ENCODE measurements at places on chromosomes 6 and 20.

DNA sequence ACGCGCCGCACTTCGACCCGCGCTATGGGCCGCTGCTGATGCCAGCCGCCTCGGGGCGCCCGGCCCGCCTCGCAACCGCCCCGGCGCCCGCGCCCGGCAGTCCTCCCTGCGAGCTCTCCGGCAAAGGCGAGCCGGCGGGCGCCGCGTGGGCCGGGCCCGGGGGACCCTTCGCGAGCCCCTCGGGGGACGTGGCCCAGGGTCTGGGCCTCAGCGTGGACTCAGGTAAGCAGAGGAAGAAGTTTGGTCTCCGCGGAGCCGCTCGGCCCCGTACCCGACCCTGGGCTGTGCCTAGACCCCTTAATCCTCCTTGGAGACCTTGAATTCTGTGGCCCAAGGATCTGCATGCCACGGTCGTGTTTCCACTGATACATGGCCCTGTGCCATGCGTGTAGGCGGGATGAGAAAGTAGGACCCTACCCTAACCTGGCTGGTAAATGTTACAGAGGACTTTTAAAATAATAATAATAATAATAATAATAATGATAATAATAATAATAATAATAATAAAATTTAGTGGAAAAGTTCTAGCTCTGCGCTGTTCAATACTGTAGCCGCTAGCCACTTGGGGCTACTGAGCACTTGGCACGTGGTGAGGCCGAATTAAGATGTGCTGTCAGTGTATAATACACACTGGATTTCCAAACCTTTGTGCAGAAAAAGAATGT is 5.6 kb downstream of the VGLL2 start:
- no peaks in the 10 kb centered on the region for H3K36me3 ChIP-seq
- peaks cover 74% of the 10 kb centered on the region for H3K27me3 ChIP-seq
- no peak overlapping the region for H3K4me3 ChIP-seq
- no peak overlapping the region for H3K27ac ChIP-seq
- no peak for DNase-seq

DNA sequence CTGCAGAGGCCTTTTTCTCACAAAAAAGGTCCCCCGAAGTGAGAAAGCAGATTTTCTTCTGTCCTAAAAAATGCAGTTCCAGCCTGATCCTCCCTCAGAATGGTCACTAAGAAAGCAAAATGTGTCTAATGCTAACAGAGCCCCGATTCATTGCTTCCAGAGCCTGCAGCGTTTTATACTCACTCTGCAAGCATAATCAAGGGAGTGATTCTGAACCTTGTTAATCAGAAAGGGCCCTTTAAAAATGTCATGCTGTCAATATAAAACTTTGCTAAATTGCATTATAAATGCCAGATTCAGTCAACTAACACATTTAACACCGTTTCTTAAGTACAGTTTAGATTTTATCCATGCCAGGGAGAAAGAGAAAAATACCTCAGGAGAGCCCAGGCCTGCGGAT is 202.8 kb downstream of the CD83 start:
- H3K27ac ChIP-seq, result no peak overlapping the region
- no peaks in the 10 kb centered on the region for H3K36me3 ChIP-seq
- peaks cover 25% of the 10 kb centered on the region for H3K4me1 ChIP-seq
- no peak overlapping the region for H3K4me3 ChIP-seq

DNA sequence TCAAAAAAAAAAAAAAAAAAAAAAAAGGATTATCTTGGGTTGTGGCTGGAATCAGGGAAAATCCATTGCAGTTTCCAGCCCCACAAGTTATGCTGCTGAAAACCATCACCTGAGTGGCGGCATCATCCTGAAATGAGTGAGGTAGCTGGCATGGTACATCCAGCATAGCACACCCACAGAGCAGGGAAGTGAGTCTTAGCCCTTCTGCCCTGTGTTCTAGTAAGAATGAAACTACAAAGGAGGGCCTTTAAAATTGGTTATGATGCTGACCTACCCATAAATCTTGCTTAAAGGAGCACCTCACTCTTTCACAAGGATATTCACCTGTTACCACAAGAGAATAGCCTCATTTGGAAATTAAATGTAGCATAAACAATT is 119.2 kb downstream of the NFATC2 start:
- no peak overlapping the region for H3K27ac ChIP-seq
- H3K27me3 ChIP-seq, result no peaks in the 10 kb centered on the region
- DNase-seq, result no peak
- H3K4me3 ChIP-seq, result no peak overlapping the region
- peaks cover 62% of the 10 kb centered on the region for H3K4me1 ChIP-seq

- peak; percentile 16 for DNase-seq
- no peaks in the 10 kb centered on the region for H3K27me3 ChIP-seq
- H3K36me3 ChIP-seq, result peaks cover 32% of the 10 kb centered on the region
These were observed 37.8 kb downstream of the HFE start for GRCh38 chr6:26124781-26125685.

DNA sequence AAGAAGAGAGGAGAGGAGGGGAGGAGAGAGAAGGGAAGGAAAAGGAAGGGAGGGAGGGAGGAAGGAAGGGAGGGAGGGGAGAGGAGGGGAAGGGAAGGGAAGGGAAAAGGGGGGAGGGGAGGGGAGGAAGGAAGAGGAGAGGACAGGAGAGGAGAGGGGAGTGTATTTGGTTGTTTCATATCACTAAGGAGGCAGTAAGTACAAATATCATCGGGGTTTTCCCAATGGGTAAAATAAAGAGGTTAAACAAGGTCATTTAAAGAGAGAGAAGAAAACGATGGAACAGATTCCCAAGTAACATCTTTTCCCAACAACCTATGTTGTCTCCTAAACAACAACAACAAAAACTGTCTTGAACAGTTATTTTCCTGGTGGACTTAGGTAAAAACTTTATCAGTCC is 43.6 kb downstream of the MBOAT1 start:
- no peak overlapping the region for H3K27ac ChIP-seq
- no peaks in the 10 kb centered on the region for H3K27me3 ChIP-seq
- no peak for DNase-seq
- peaks cover 8% of the 10 kb centered on the region for H3K36me3 ChIP-seq
- H3K4me1 ChIP-seq, result peaks cover 16% of the 10 kb centered on the region

DNA sequence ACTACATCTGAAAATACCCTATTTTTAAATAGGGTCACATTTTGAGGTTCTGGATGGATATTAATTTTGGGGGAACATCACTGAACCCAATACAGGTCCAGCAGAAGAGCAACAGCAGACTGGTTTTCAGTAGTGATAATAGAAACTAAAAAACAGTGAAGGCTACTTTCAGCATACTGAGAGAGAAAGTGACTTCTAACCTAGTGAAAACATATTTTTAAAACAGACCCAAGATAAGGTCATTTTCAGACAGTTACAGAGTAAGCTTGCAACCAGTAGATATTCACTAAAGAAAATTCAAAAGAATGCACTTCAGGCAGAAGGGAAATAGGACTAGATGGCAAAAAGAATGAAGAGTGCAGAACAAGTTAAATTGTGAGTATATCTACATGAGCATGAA is 42.0 kb upstream of the TMEM244 start:
- no peak overlapping the region for H3K4me3 ChIP-seq
- no peaks in the 10 kb centered on the region for H3K4me1 ChIP-seq
- no peak for DNase-seq
- H3K27me3 ChIP-seq, result no peaks in the 10 kb centered on the region
- no peaks in the 10 kb centered on the region for H3K36me3 ChIP-seq

DNA sequence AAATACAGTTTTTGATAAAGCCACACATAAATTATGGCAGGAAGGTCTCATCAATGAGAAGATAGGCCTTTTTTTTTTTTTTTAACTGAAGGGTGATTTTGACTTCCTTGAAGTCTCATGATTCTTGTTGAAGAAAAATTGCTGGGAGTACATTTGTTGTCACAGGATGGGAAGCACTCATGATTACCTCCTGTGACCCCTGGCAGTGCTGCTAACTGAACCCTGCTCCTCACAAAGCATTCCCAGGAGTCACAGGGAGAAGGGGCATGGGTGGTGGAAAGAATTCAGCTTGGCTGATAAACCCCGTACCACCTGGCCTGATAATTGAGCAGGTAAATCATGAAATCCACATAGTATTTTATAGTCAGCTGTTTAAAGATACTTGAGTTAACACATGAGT is 86.9 kb downstream of the CD109 start:
- no peaks in the 10 kb centered on the region for H3K36me3 ChIP-seq
- H3K27ac ChIP-seq, result no peak overlapping the region
- no peak for DNase-seq
- H3K4me3 ChIP-seq, result no peak overlapping the region

DNA sequence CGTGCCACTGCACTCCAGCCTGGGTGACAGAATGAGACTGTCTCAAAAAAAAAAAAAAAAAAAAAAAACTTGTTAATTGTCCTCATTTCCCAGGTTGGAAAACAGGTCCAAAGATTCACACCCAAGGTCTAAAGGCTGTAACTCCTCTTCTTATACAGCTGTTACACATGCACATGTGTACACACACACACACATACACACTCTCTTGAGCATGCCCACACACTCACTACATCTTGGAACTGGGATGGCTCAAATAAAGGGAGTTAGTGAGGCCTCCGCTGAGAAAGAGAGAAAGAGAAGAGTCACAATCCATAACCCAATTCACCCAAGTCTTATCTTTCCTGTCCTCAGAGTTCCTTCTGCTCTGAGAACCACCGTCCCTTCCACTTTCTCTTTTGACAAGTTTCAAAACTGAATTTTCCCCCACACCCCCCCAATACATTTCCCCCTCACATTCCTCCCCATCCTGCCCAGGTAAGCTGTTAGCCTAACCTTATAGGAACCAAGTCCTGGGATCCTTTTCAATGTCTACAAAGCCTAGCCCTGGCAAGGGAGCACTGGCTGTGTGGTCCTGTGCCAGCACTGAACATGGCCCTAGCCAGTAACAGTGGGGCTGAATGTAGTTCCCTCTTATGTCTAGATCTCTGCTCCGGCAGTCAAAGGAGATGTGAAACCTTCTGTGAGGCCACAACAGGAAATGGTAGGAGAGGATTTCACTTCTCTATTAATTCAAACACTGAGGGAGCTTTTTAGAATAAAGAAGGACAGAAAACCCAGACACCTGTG is 3.2 kb upstream of the HLA-DMB start:
- H3K4me3 ChIP-seq, result peak overlapping the region; percentile 89
- peak overlapping the region; percentile 97 for H3K27ac ChIP-seq
- H3K27me3 ChIP-seq, result no peaks in the 10 kb centered on the region

GRCh38 chr6:169799474-169799926 is 48.1 kb downstream of the ERMARD start:
- peaks cover 61% of the 10 kb centered on the region for H3K27me3 ChIP-seq
- no peak overlapping the region for H3K27ac ChIP-seq
- H3K4me3 ChIP-seq, result no peak overlapping the region
- DNase-seq, result no peak
- no peaks in the 10 kb centered on the region for H3K36me3 ChIP-seq
- H3K4me1 ChIP-seq, result peaks cover 18% of the 10 kb centered on the region

- H3K4me1 ChIP-seq, result no peaks in the 10 kb centered on the region
- H3K27me3 ChIP-seq, result no peaks in the 10 kb centered on the region
- H3K4me3 ChIP-seq, result no peak overlapping the region
- DNase-seq, result no peak
- H3K36me3 ChIP-seq, result no peaks in the 10 kb centered on the region
These were observed 22.8 kb upstream of the TTK start for GRCh38 chr6:79981652-79982051.

Data from naive thymus-derived CD8-positive, alpha-beta T cell (primary cell).